ENCODE measurements at places on chromosomes 7 and 10.

DNA sequence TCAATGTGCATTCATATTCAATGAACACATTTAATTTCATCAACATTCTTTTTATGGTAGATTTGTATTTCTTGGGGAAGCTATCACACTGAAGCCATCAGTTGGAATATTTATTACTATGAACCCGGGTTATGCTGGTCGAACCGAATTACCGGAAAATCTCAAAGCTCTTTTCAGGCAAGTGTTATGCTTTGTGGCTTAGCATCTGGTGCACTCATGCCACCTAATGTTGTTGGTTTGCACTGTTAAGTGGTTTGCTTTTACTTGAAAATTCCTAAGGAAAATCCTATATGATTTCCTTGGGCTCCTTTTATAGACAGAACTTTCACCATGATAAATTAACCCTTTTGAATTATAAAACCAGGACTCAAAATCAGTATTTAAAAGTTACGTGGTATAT lies 147.9 kb downstream of the DNAH11 start:
- ATAC-seq: no peak

- no peak for ATAC-seq
Measured at GRCh38 chr10:96073722-96074121, 30.3 kb downstream of the CCNJ start.

- ATAC-seq: peak; percentile 22
Measured at GRCh38 chr10:124579011-124579399, 117.4 kb downstream of the LHPP start.

- ATAC-seq: no peak
Measured at GRCh38 chr10:7622969-7623368, 43.8 kb downstream of the ITIH5 start.

DNA sequence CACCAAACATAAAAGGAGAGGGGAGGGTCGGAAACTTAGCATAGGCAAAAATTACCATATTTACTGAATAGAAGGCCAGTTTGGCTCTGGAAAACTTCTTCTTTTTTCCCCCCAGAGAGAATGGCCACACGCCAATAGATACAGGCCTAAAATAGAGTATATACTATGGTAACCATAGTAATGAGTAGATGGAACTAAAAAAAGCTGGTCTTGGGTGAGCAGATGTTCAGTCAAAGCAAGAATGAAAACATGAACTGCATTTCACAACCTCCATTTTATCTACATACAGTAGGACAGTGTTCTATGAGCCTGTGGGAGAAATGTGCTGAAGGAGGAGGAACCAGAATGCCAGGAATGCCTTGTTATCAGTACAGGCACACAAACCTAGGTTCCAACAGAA lies 141.7 kb upstream of the SEMA3A start:
- no peak for ATAC-seq

- ATAC-seq: no peak
Measured at GRCh38 chr7:37284805-37285231, 163.8 kb downstream of the ELMO1 start.

DNA sequence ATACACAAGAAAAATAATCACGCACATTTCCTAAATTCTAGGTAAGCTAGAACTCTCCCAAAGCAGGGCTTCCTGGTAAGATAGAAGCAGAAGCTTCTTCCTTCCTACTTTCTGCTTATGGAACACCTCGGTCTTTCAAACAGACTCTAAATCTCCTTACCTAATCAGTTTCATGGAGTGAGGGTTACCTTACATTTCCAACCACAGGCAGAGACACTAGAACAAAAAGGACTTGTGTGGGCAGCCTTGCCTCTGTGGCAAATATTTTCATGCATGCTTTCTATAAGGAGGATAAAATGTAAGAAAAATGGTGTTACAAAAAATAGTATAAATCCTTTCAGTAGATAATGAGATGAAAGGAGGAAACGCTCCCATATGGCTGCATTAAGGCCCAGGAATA lies 386.3 kb upstream of the SMIM30 start:
- ATAC-seq: no peak

- ATAC-seq: no peak
Measured at GRCh38 chr10:6416892-6417512, 163.1 kb downstream of the PRKCQ start.

DNA sequence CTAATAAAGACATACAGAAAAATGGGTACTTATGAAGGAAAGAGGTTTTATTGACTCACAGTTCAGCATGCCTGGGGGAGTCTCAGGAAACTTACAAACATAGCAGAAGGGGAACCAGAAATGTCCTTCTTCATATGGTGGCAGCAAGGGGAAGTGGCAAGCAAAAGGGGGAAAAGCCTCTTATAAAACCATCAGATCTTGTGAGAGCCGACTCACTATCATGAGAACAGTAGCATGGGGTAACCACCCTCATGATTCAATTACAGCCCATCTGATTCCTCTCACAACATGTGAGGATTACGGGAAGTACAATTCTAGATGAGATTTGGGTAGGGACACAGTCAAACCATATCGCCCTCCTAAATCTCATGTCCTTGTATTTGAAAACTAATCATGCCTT lies 1305.4 kb upstream of the SORCS1 start:
- no peak for ATAC-seq

DNA sequence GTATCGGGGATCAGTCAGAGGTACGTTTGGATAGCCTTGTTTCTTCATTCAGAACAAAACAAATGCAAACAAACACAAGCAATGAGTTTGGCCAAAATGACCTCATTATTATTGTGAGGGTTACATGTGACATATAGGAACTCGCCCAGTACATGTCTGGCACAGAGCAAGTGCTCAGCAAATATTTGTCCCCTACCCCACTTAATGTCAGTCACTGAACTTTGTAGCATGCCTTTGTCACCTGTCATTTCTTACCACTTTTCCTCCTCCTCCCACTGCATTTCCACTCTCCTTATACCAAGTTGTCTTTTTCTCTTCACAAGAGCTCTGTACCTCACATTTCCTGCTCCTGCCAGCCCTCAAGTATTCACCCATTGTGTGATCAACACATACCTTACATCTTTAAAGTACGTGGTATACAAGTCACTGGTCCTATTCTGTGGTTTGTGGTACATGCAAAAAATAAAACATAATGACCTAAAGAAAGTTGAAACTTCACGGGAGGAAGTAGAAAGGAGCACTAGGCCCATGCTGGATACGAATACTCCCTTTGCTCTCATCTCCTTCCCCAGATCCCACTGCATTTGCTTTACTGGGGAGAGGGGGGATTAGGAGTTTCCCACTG lies 236.0 kb downstream of the INHBA start:
- ATAC-seq: no peak

DNA sequence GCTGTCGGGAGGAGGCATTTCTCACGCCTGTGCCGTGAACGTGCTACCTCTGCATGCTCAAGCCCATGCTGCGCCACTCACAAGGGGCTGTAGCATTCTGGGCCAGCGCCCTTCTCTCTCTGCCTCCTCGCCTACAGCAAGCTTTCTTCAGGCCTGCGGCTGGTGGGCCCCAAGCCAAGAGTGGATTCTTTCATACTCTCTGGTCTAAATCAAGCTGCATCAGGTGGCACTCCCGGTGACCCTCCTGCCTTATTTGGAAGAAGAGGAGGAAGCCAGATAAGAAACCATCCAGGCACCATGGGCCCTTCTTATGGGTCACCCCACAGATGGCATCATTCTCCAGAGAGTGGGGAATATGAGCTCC lies 86.7 kb upstream of the DUSP5 start:
- ATAC-seq: no peak

DNA sequence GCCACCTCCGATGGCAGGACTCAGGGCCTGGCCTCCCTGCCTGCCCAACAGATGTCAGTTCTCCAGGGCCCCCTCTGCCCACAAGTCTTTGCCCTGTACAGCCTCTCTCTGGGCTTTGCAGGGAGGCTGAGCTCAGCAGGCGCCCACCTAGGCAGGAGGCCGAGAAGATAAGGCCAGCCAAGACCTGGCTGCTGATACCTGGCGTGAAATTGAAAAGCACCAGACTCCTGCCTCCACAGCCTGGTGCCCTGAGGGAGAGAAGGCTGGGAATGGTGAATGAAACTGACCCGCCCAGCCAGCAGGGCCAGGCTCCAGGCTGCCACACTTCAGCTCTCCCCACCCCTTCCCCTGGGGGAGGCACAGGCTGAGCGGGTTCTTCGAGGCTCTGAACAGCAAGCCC lies 145.8 kb downstream of the CDH23 start:
- no peak for ATAC-seq

DNA sequence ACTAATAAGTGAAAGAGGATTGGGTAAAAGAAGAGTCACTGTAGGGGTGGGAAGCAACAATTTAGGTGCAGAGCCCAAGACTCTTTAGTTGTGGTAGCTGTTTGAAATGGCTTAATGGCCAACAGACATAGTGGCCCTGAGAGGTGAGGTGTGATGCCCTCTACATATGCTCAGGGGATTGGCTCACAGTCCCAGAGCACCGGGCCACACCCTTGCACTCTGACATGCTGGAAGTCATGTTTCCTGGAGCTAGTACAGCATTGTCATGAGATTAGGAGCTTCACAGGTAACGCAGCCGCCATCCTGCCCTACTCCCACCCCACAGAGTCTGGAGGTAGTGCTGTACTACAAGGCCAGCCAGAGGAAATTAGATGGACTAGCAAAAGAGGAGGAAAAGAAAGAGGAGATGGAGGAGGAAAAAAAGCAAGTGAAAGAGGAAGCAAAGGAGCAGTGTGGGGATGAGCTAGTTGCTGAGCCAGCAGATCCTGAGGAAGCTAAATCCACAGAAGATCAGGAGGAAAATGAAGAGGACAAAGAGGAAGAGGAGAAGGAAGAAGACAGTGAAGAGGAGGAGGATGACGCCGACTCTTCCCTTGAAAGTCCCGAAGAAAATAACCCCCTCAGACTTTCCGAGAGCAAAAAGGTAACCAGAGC lies 14.8 kb upstream of the FLNC start:
- ATAC-seq: no peak

- no peak for ATAC-seq
Measured at GRCh38 chr10:84205049-84205852, 10.9 kb downstream of the CDHR1 start.

DNA sequence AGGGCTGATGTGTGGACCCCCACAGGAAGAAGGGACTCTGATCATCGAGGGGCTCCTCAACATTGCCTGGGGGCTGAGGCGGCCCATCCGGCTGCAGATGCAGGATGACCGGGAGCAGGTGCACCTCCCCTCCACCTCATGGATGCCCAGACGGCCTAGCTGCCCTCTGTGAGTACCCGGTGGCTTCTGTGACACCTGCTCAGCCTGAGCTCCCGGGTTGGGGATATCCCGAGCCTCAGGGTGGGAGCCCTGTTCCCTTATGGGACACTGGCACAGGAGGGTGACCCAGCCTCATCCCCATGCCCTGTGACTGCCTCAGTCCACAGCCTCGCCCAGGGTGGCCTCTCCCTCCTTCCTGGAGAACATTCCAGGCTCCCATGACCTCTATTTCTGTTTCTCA lies 3.9 kb upstream of the DEPP1 start:
- ATAC-seq: no peak

DNA sequence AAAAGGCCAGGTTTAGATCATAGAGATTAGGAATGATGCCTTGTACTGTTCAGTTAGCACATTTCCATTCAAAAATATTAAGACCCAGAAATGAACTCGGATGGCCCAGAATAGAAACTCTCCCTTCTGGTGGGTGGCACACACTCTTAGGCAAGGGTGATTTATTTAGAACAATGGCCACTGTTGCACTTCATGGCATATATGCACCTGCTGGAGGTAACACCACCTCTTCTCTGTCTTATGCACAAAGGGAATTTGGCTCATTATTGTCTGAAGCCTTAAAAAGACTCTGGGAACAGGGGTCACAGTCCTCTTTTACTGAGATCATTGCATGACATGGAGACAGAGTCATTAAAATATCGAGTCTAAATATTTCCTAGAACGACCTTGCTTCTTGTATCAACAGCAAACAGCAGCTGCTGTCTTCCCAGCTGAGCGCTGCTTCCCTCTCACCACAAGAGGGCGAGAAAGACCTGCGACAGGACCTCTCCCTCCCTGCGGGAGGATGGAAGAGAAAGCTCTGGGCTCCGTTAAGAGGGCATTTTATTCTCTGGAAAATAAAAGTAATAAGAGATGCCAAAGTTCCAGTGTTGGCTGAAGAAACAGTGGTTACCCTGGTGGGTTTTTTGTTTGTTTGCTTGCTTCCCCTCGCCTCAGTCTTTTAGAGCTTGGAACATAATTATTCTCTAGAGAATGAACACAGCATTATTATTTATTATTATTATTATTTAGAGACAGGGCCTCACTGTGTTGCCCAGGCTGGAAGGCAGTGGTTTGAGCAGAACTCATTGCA lies 13.5 kb upstream of the BAMBI start:
- ATAC-seq: peak; percentile 82

DNA sequence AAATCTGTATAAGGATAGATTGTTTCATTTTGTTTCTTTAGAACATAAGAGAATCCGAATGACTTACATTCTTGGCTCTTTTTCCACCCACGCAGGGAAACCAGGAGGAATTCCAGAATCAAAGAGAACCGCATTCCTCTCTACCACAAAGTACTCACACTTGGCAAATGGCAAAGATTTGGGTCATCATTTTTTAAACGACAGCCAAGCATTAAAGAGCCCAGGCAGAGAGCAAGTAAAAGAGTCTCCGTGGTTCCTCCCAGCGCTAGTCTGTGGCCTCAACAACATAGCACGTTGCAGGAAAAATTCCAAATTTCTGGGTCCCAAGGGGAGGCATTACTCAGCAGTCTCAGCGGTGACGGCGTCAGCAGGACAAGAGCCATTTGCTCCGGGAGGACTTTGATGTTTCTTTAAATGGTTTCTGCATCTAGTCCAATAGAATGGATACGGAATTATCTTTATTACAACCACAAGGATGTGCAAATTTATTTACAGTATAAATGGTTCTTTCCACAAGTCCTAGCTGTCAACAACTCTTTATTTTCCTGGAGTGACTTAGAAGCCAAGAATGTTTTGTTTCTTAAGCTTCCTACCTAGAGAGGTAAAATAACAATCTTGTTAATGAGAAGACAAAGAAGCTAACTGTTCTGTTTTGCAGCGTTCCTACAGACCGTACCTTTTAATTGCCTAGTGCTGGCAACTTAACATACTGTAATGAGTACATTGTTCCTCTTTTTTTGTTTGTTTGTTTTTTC lies 232.5 kb downstream of the SKIDA1 start:
- peak; percentile 89 for ATAC-seq

- ATAC-seq: no peak
Measured at GRCh38 chr10:21624951-21625350, 90.9 kb downstream of the MLLT10 start.

- ATAC-seq: no peak
Measured at GRCh38 chr10:111974325-111974724, 209.2 kb downstream of the GPAM start.

DNA sequence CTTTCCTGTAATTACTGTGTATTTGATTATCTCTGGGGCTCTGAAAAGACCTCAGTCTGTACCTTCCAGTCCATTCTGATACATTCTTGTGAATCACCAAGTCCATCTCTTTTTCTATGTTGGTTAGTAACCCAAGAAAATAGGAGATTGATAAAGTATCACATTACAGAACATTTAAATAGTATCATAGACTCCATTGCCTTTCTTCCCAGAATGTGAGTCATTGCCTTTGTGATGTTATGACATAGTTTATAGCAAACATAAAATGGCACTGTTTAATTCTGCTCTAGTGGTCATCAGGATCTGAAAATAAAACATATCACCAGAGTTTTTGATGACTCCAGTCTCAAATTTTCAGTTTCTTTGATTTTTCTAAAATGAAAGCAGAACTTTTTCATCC lies 78.4 kb downstream of the NRG3 start:
- ATAC-seq: no peak

- ATAC-seq: peak; percentile 43
Measured at GRCh38 chr7:28551331-28551730, 139.0 kb downstream of the CREB5 start.

- peak; percentile 62 for ATAC-seq
Measured at GRCh38 chr7:5634107-5634950, 147.1 kb downstream of the RNF216 start.
